ENCODE measurements at places on chromosomes 11 and 22.

DNA sequence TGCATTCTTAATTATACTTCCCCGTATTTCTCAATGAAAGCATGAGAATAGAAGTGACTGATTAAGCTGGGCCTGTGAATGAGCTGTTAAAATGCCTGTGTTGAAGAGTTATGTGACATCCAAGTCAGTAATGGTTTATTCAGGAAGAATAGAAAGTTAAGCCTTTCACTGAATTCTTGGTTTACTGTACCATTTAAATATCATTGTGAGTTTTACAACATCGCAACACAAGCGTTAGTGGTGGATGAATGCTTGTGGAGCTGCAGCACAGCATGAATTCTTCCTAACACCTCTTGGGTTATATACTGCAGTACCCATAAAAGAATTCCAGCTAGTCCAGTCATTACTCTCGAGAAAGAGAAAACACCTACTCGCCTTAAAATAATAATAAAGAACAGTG is 257.8 kb downstream of the JRKL start:
- DNase-seq: no peak

DNA sequence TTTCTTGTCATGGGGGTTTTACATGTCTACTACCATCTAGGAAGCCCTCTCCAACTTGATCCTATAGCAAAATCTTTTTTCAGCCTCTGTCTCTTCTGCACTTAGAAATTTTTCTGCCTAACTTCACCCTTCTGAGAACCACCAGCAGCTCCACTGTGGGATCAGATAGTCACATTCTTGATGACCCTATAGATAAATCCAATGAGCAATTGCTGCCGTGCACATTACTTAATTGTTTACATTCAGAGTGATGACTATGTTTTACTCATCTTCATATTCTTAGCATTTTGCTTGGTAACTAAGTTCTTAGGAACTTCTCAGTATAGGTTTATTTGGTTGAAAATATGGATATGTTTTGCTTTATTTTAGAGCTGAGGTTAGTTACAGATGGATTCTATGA is 12.4 kb upstream of the ETS1 start:
- no peak for DNase-seq

GRCh38 chr11:49424136-49424535 is 215.7 kb upstream of the FOLH1 start:
- DNase-seq: no peak

DNA sequence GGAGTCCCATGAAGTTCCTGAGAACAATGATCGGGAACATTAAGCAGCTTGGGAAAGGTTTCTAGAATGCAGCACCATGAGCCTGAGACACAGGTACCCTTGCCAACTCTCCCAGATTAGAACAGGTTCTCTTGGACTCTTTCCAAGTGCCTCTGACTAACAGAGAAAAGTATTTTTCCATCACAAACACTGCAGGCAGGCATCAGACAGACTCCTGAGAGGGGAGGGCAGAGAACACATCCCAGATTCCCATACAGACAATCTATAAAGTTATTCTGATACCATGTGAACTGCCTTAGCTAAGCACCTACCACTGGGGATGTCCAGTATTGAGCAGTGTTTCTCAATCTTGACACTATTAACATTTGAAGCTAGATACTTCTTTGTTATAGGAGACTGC is 27.3 kb downstream of the SERGEF start:
- DNase-seq: no peak

GRCh38 chr11:68839911-68840641 is 1.6 kb downstream of the CPT1A start:
- peak; percentile 45 for DNase-seq

DNA sequence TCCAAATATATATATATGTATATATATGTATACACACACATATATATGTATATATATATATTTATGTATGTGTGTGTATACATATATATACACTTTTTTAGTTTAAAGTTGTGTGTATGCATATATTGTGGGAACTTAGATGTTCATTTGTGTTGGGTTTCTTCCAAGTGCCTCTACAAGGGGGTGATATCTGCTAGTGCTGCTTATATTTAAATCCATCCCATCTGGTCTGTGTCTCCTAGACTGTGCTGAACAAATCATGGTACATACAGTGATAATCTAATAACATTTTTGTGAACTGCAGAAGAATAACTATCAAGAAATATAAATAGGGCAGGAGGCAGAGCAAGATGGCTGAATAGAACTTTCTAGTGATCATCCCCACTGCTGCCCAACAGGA is 696.4 kb downstream of the LRRC4C start:
- no peak for DNase-seq

DNA sequence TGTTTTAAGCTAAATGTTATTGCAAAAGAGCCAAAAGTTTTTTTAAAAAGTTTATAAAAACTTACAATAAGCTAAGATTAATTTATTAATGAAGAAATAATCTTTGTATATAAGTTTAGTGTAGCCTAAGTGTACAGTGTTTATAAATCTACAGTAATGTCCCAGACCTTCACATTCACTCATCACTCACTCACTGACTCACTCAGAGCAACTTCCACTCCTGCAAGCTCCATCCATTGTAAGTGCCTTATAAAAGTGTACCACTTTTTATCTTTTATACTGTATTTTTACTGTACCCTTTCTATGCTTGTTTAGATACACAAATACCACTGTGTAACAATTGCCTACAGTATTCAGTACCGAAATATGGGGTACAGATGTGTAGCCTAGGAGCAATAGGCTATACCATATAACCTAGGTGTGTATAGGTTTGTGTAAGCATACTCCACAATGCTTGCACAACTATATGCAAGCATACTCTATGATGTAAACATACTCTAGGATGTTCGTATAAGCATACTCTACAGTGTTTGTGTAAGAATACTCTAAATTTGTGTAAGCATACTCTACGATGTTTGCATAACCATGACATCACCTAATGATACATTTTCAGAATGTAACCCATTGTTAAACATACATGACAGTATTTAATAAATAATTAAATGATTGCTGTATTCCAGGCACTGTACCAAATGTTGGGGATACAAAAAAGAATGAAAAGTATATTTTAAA is 953.0 kb downstream of the KCNA4 start:
- DNase-seq: no peak

DNA sequence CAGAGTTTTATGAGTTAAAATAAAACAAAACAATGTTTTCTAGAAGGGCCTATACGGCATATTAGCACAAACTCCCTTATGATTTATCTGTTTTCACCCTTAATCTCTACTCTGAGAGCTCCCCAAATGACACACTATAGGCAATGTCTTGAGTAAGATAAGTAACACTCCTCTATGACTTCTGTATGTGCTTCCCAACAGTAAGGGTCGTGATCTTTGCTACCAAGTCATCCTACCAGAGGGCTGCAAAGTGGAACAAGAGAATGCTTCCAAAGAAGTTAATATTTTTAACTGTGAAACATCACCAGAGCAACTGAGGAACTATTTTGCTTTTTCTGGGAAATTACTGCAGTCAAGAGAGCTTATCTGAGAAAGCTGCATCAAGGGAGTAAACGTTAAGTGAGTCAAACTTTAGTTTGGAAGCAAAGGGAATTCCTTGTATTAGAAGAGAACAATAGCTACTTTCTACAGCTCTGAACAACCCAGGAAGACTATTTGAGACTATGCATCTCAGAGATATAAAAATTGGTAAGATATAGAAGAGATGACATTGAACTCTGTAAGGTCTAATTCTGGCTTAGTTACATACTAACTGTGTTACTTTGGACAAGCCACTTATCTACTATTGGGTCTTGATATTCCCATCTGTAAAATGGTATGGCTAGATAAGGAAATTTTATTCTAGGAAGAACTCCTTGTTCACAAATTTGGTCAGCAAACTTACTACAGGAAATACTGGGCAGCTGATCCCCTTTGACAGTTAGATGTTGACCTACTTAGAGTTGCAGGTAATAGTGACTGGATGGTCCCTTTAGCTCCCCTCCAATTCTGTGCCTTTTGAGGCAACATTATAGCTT is 43.7 kb upstream of the CCDC34 start:
- no peak for DNase-seq

DNA sequence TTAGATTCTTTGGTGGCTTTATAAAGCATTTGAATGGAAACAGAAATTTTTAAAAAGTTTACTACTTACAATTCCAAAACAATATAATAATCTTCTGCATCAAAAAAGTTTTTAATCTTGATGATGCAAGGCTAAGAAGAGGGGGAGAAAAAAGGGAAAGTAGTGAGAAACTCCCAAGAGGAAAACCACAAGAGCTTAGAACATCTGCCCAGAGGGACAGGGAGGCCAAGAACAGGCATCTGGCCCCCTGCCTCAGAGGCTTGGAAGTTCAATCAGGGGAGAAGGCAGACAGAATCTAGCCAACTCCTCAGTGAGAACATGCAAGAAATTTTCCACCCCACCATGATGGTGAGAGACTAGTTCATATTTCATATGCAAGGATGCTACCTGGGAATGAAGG is 23.8 kb upstream of the TTC28 start:
- DNase-seq: no peak

DNA sequence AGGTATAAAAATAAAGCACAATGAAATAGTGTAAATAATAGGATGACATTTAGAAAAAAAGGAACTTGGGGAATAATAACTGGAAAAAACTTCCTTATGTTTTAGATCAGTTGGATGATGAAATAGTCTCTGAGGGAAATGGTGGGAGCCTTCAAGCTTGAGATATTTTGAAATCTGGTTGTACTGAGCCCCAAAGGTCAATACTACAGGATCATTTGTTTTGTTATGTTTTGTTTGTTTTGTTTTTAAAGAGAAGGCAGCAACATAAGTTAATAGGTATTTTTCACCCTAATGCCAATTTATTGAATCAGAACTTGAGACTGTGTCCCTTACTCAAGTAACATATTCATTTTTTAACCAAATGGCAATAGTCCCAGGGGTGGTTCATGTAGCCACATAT is 393.1 kb downstream of the ETS1 start:
- DNase-seq: no peak

DNA sequence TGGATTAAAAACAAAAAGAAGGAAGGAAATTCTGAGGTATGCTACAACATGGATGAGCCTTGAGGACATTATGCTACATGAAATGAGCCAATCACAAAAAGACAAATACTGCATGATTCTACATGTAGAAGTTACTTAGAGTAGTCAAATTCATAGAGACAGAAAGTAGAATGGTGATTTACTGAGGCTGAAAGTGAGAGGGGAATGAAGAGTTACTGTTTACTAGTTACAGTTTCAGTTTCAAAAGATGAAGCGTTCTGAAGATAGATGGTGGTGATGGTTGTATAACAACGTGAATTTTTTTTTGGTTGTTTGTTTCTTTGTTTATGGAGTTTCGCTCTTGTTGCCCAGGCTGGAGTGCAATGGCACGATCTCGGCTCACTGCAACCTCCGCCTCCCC is 9.5 kb downstream of the OR5P2 start:
- no peak for DNase-seq

GRCh38 chr11:34754171-34754823 is 133.4 kb downstream of the EHF start:
- DNase-seq: no peak

- DNase-seq: no peak
Observed at GRCh38 chr11:64321533-64321932, 3.6 kb downstream of the PRDX5 start.

- DNase-seq: no peak
Observed at GRCh38 chr11:11531131-11531908, 90.5 kb downstream of the GALNT18 start.

DNA sequence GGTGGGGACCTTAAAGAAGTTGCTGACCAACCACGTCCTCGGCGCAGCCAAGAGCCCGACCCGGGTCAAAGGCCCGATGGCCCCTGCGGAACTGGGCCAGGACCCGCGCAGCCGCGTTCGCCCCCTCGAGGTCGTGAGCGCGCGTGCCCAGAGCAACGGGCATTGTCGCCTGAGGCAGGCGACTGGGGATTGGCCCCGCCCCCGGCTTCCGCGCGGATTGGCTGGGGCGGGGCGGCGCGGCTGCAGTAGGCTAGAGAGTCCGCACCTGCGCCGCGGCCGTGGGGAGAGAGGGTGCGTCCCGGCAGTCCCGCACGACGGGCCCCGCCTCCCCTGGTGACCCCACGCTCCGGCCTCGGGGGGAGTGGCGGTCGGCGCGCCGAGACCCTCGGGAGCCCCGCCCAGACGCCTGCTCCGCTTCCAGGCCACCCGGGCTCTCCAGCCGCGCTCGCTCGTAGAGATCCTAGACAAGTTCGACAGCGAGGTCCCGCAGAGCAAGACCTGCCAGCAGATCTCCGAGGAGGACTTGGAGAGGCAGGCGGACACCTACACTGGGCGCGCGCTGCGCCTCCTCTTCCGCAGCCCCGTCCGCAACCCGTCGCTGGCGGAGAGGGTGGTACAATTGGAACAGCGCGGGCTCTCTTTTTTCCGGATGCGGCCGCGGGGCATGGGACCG is 8.3 kb upstream of the PPIL2 start:
- DNase-seq: peak; percentile 86

DNA sequence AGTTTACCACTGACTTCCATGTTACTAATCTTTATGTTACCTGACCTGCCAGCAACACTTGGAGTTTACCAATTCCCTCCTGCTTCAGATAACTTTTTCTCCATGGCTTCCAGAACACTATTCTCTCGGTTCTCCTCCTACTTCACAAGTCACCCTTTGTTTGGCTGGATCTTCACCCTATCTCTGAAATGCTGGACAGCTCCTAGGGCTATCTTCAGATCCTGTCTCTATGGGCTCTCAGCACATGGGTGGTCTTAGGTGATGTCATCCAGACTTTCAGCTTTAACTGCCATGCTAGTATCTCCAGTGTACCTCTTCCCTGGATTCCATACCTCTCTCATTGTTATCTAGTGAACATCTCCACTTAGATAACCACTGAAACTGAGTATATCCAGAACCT is 12.2 kb upstream of the VWCE start:
- DNase-seq: no peak

DNA sequence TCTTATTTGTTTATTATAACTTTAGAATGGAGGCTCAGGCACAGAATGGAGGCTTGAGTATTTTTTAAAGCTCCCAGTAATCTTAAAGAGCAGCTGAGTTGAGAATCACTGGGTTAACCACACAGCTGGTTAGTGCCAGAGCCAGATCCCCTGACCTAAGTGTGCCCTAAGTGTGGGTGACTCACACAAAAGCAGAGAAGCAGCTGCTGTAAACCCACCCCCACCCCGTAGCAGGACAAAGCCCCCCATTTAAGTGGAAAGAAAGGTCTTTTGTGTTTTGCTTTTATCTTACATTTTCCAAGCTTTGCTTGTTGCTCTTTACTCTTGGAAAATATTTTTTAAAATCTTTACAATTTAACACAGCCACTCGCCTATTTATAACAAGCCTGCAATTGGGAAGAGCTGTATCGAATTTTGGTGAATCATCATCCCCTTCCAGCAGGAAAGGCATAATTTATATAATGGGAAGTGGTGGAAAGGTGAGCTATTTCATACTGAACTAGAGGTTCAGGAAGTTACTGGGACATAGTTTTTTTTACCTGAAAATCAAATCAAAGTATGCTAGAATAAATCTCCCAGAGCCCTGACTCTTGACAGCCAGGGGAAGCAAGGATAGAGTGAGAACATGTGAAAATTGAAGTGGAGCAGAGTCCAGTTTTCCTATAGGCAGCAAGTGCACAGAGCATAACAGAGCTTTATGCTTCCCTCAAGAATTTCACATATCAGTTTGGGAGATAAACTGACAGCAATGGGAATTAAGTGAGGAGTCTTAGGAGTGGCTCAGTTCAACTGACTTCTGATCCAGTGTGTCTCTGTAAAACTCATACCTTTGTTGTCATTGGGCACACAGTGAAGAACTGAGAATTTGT is 405.7 kb downstream of the AASDHPPT start:
- no peak for DNase-seq

- DNase-seq: no peak
Observed at GRCh38 chr11:78290293-78291176, 101.8 kb downstream of the USP35 start.

Data from activated T-cell treated with anti-CD3 and anti-CD28 coated beads, Interleukin-2, amount 50 U/mL, for 48 hours (primary cell).